ENCODE measurements at places on chromosomes 3 and 15.

GRCh38 chr3:195147649-195148080, 123.3 kb downstream of the XXYLT1 start:
- no peak for DNase-seq

GRCh38 chr3:181103605-181104004, 114.1 kb upstream of the DNAJC19 start:
- no peak for DNase-seq

DNA sequence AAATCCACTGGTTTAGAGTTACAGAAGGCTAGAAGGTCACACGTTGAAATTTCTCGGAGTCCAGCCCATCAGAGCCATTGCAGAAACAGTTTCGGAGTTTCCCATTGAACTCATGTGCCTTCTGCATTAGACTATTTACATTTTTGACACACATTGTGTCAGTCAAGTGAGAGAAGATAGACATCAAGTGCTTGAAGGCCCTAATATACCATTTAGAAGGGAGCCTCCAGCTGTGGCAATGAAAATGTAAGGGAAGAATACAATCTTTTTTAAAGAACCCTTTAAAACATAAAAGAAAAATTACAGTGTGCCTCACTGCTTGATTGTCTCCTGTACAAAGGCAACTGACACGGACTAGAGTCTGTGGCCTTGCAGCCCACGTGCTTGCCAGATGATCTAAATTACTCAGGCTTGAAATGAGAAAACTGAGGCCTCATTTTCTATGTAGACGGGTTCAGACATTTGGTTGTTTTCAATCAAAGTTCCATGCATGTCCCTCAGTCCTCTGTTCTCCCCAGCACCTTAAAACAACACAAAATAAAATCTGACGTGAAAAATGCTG, 650.5 kb downstream of the ROBO2 start:
- no peak for DNase-seq

DNA sequence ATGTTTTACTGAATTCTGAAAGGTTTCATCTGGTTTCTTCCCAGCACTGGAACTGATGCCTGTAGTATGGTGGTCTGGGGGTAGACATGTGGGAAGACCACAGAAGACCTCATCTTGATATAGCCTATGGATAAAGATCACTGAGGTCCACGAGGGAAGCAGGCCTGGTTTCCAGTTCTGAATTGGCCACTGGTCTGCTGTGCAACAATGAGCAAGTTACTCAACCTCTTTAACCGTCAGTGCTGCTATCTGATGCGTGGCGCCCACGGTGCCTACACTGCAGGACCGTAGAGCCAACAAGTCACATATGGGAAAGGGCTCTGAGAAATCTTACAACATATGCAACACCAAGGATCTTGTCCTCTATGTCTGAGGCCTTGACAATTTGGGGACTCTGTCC, 13.3 kb downstream of the TLE3 start:
- no peak for DNase-seq

GRCh38 chr3:86481031-86481430, 509.9 kb downstream of the VGLL3 start:
- no peak for DNase-seq

GRCh38 chr3:62873761-62874710, 1.2 kb downstream of the CADPS start:
- no peak for DNase-seq

GRCh38 chr3:122826278-122826677, 31.4 kb downstream of the SLC49A4 start:
- no peak for DNase-seq
